Heart left ventricle (tissue), 16 donors: ENCODE measurements at places on chromosomes 7 and 10. TPM values are rescaled to one million over a fixed set of nuclear protein-coding genes. Genes with fewer than 3 reads are reported as not detected.

Gene SPRN
- polyA plus RNA-seq: 0.04 TPM

Gene ANKRD1
- 9,579 TPM for polyA plus RNA-seq

GRCh38 chr10:83983578-83984255 lies 155.6 kb upstream of the GHITM start:
- DNase-seq: no peak
- H3K27ac ChIP-seq: no peak overlapping the region
- no peaks in the 10 kb centered on the region for H3K4me1 ChIP-seq
- no peak overlapping the region for H3K4me3 ChIP-seq
- no peaks in the 10 kb centered on the region for H3K36me3 ChIP-seq
- no peaks in the 10 kb centered on the region for H3K27me3 ChIP-seq

DNA sequence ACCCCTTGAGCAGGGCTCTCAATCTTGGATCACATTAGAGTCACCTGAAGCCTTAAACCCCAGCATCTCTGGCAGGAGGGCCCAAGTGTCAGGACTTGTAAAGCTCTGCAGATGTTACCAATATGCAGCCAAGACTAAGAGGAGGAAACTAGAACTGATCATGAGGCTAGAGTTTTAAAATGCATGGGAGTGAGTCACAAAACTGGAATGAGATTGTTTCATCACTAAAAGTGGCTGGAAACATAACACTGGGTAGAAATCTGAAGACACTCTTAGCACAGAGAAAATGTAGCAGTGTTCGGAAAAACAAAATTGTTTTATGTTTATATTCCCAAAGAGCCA lies 63.3 kb upstream of the GHITM start:
- H3K27me3 ChIP-seq: no peaks in the 10 kb centered on the region
- H3K4me3 ChIP-seq: no peak overlapping the region
- no peak for DNase-seq
- no peaks in the 10 kb centered on the region for H3K4me1 ChIP-seq

DNA sequence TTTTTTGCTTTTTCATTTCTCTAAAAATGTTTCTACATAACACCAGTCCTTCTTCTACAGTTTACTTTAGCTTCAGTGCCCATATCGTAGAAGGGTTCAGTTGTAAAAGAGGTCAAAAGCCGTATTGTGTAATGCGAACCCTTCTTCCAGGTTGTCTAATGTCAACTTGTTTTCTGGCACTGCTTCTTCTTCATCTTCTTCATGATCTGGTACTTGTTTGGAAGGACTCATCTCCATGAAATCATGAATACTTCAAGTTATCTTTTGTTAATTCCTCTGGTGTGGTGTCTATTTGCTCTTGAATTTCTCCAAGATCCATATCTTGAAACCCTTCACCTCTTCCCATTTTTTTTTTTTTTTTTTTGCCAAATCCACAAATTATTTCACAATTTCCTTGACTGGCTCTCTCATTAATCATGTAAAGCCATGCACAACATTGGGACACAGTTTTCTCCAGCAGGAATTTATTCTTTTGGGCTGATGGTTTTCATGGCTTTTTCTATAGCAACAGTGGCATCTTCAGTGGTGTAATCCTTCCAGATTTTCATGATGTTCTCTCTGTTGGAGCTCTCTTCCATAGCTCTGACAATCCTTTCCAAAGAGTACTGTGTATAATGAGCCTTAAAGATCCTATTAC lies 85.1 kb downstream of the CPED1 start:
- no peaks in the 10 kb centered on the region for H3K36me3 ChIP-seq
- no peak overlapping the region for H3K27ac ChIP-seq
- H3K4me1 ChIP-seq: peaks cover 21% of the 10 kb centered on the region
- no peak overlapping the region for H3K4me3 ChIP-seq

- H3K27me3 ChIP-seq: peaks cover 10% of the 10 kb centered on the region
- no peak overlapping the region for H3K27ac ChIP-seq
- no peaks in the 10 kb centered on the region for H3K4me1 ChIP-seq
- H3K4me3 ChIP-seq: no peak overlapping the region
Measured at GRCh38 chr10:1202343-1202742, 146.2 kb downstream of the WDR37 start.

GRCh38 chr10:121751191-121751760 lies 153.0 kb upstream of the FGFR2 start:
- H3K4me1 ChIP-seq: no peaks in the 10 kb centered on the region
- no peak overlapping the region for H3K4me3 ChIP-seq
- H3K27ac ChIP-seq: no peak overlapping the region
- H3K36me3 ChIP-seq: no peaks in the 10 kb centered on the region

GRCh38 chr7:155948845-155949244 lies 136.6 kb upstream of the SHH start:
- H3K27ac ChIP-seq: no peak overlapping the region
- no peaks in the 10 kb centered on the region for H3K36me3 ChIP-seq
- H3K4me3 ChIP-seq: no peak overlapping the region
- H3K27me3 ChIP-seq: peaks cover 11% of the 10 kb centered on the region
- DNase-seq: no peak

DNA sequence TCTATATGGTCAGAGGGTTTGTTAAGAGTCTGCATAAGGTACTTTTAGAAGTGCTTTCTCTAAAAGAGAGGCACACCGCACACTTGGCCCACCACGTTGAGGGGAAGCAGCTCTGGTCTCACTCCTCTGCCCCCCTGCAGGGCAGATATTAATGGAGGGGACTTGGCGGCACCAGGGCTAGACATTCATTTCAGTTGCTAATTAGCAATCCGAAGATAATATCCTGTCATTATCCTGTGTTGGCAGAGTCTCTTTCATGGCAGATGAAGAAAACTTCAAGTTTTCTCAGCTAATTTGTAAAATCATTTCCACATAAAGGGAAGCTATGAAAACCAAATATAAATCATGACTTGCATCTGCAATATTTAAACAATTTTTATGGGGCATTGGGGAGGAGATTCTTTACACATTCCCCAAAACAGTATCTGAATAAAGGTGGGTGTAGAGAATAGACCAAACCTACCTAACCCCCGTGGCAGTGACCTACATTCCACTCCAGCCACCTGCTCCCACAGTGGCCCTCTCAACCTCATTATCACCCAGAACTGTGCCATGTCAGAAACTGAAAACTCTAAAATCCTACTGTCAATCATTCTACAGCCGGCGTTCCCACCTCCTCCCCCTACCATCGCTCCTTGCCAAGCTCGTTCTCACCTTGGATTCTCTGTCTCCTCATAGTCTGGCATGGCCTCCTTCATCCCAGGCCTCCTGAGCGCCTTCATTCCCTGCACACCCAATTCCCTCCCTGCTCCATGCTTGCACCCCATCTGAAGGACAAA lies 54.1 kb upstream of the STK17A start:
- no peak overlapping the region for H3K4me3 ChIP-seq
- DNase-seq: no peak
- H3K27ac ChIP-seq: no peak overlapping the region
- H3K27me3 ChIP-seq: no peaks in the 10 kb centered on the region
